ENCODE measurements at places on chromosomes 7 and 10.

DNA sequence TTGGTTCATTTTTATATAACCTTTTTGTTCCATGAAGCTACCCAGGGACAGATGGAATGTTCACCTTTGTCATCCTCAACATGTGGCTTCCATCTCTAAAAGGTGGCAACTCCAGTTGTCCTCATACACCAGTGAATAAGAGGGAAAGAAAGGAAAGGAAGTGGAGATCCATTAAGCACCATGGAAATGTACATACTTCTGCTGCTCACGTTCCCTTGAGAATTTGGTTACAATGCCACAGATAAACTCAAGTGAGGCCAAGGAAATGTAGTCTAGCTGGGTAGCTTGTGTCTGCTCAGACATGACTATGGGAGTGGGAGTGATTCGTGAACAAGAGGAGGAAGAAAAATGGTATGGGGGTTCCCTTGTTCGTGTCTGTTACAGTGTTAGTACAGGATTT lies 237.1 kb upstream of the FAM3C start:
- no peak for DNase-seq

GRCh38 chr7:45027774-45028114 lies 27.7 kb downstream of the CCM2 start:
- DNase-seq, result no peak

GRCh38 chr7:15199482-15199881 lies 296.9 kb upstream of the DGKB start:
- DNase-seq, result no peak

- no peak for DNase-seq
These were observed 62.4 kb downstream of the CTTNBP2 start for GRCh38 chr7:117810642-117811512.

DNA sequence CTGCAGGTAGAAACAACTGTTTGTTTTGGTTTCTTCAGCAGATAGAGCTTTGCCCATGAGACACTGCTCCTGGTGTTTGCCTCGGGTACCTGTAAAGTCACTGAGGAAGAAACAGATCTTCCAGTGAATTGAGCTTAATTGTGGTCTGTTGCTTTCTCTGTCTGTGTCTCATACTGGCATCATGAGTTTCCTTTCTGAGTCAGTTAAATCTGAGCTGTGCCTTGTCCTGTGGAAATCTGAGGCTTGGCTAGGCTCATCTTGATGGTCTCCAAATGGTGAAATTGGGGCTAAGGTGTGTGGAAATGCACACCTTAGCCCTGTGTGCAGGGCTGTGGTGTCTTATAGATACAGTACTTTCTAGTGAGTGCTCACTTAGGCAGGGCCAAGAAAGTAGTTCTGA lies 67.4 kb downstream of the GBF1 start:
- DNase-seq, result no peak

GRCh38 chr7:156158693-156159092 lies 346.4 kb upstream of the SHH start:
- DNase-seq, result no peak

GRCh38 chr7:11668727-11669126 lies 163.3 kb downstream of the THSD7A start:
- DNase-seq, result no peak

- no peak for DNase-seq
These were observed 196.6 kb upstream of the KIAA1217 start for GRCh38 chr10:24012249-24012803.

DNA sequence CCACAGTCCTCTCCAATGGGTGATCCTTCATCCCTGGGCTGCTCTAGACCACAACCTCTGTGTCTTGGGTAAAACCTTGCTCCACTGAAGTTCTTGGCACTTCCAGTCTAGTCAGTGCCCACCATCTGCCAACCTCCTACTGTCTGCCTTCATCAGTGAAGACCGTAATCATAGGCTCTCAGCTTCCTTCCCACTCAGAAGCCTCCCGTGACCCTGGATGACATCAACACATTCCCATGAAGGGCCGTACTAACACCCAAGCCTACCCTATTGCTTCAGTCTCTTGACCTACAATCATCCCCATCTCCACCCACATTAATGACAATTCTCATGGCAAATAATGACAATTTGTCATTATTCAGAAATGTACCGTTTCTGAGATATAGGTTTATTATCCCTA lies 27.6 kb upstream of the GARS1 start:
- no peak for DNase-seq

- DNase-seq, result no peak
These were observed 284.2 kb downstream of the BICC1 start for GRCh38 chr10:58796824-58797223.

GRCh38 chr10:30798646-30799185 lies 169.2 kb upstream of the LYZL2 start:
- DNase-seq, result no peak

DNA sequence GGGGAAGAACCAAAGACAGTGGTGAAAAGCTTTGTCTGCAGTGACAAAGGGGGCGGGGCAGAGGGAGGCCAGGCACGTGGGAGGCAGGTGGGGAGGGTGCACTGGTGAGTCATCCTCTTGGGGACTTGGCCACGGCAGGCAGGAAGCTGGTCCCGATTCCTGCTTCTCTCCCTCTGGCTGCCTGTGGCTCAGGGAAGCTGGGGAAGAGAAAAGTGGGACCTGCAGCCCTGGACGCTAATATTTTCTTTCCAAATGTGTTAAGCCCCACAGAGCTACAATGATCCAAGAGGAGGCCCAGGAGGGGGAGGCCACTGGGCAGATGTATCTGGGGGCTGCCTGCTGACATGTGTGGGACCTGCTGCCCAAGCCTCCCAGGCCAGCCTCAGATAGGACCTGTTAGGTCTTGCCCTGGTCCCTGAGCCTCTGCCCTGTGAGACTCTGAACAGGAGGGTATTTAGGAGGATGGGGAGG lies 231.8 kb downstream of the KCNMA1 start:
- no peak for DNase-seq

- no peak for DNase-seq
These were observed 10.3 kb upstream of the CALML5 start for GRCh38 chr10:5509691-5510090.

DNA sequence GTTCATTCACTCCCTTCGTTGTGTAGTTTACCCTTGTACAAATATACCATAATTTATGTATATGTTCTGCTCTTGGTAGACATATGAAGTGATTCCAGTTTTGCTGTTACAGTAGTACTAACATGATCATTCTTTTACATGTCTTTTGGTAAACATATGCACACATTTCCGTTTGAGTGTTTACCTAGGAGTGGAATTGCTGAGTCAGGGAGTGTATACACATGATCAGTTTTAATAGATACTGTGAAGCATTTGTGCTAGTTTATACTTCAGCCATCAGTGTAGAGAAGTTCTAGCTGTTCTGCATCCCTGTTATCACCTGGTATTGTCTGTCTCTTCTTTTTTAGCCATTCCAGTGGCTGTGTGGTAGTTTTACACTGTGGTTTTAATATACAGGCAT lies 34.5 kb upstream of the CYP26C1 start:
- no peak for DNase-seq

- DNase-seq, result no peak
These were observed 275.9 kb upstream of the PLPP4 start for GRCh38 chr10:120181154-120181553.

DNA sequence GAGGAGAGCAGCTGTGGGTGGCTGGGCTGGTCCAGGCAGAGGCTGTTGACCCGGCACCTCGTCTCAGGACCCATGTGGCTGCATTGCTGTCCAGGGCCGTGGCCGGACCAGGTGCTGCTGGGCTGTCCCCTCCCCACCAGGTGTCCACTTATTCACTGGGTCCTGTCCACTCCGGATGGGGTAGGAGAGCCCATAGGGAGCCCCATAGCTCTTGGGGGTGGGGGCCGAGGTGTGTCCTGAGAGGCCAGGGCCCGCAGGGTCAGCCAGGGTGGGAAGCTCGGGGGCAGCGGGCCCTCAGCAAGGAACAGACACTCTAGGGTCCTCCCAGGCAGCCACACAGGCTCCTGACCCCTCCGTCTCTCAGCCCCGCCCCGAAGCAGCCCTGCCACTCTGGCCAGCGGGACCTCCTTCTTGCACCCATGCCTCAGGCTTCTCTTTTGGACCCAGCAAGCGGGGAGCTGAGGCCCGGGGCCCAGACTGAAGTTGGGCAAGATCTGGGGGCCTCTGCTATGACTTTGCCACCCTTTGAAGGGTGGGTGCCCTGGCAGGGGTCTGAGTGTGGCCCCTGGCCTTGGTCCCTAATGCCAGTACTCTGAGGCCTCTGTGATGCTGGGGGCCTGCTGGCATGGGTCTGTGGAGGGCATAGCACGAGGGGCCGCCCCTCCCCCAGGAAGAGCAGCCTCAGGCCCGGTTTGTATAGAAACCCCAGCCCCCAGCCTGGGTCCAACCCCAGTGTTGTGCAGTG lies 86.4 kb downstream of the NKX6-2 start:
- DNase-seq, result no peak

DNA sequence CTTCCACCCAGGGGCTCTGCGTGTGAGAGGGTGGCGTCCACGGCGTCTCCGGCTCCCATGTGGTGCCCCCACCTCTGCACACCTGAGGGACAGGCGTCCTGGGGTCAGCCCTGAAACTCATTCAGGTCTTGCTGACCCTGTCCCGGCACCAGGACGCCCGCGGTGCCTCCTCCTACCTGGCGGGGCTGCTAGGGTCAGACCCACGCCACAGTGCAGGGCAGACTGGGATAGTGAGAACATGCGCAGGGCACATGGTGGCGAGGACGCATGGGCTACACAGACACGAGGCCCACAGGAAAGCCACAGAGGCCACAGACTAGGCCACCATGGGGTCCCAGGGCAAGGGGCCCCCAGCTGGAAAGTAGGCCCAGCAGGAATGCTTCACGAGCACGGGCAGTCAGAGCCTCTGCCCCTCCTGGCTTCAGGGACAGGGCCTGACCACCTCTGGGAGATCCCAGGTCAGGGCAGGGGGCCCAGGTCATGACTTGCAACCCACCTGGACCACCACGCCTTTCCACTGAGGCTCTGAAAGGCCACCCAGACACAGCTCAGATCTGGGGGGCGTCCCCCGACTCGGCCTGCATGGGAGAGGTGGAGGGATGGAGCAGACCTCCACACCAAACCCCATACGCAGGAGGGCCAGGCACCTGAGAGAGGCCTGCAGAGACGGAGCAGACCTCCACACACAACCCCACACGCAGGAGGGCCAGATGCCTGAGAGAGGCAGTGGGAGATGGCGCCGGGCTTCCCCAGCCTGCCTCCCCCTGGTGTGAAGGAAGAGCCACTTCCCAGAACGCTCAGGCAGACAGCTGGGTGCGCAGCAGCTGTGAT lies 188.6 kb downstream of the ELFN1 start:
- DNase-seq, result no peak

GRCh38 chr7:100963874-100964273 lies 5.5 kb upstream of the MUC12 start:
- DNase-seq, result no peak

DNA sequence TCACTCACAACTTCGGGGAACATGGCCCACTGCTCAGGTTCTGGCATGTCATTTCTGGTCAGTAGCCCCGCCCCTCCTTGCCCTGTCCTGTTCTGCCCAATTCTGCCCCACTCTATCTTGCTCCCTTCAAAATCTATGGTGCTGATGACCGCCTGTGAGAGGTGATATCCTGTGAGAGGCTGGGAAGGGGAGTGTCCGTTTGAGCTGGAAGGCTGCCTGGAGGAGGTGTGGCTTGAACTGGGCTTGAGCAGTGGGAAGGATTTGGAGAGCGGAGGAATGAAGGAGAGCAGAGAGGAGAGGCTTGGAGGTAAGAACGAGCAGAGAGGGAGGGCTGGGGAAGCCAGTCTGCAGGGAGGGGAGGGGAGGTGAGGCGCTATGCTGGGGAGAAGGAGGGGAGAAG lies 145.3 kb downstream of the RPS24 start:
- DNase-seq, result no peak

- DNase-seq, result no peak
These were observed 24.3 kb upstream of the PDZD8 start for GRCh38 chr10:117399341-117400196.

GRCh38 chr10:125084614-125085257 lies 75.6 kb downstream of the CTBP2 start:
- DNase-seq, result no peak

- no peak for DNase-seq
These were observed 123.3 kb downstream of the PAXIP1 start for GRCh38 chr7:154879629-154880028.

DNA sequence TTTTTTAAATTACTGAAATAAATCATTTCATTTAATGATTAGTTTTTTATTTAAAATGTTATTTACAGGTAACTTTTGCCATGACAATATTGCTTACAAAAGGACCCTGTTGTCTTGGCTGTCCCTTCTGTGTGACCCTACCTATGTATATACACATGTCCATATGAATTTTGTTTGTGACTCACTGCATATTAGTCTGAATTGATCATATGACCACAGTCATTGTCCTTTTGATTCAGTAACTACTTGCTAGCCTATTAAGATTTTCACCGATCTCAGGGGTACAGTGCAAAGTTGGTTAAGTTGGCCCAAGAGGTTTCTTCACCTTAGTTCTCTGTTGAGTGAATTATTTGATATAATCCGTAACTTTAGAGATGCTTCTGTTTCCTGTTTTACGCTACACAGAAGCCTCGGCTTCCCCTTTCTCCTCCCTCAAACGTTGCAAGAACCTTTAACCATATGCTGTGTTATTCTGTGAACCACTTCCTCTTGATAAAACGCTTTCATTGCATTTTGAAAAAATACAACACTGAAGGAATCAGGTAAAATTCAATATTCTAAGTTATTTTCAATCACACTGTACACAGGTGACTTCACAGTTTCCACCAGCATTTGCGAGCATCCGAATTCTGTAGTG lies 43.9 kb downstream of the APBB1IP start:
- DNase-seq, result no peak
